ENCODE measurements at places on chromosomes 7 and 10.

DNA sequence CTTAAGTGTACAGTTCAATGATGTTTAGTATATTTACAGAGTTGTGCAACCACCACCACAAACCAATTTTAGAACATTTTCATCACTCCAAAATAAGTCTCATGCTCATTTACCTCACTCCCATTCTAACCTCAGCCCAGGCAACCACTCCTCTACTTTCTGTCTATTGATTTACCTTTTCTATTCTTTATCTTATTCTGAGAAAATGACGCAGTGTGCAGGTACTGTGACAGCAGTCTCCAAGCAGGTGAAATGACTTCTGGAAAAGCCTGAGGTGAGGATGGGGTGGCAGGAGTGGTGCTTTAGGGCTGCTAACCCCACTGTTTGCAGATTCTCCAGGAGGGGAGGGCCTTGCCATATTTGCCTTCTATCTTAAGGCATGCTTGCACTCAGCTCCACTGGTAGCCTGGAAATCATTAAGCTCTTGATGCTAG lies 39.5 kb downstream of the GARS1 start:
- no peak for DNase-seq

DNA sequence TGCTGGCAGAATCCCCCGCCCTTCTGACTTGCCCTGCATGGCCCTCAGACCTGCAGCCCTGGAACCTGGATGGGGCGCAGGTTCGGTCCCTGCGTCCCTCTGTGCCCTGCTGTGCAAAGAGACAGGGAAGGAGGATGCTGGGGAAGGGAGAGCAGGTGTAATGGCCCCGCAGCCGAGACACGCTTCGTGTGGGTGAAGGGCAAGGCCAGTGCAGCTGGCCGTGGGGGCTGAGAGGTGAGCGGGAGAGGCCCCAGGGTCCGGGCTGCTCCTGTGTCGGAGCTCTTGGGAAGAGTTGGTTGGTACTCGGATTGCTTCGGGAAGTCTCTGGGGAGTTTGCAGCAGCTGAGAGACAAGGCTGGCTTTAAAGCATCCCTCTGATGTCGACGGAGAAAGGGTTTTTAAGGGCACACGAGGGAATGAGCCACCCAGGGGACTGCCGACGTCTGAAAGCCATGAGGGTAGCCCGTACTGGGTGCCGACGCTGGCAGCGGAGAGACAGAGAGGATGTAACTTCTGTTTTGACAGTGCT lies 6.5 kb downstream of the ELFN1 start:
- DNase-seq, result no peak

- peak; percentile 42 for DNase-seq
Observed at GRCh38 chr10:8402576-8402975, 348.1 kb downstream of the GATA3 start.

DNA sequence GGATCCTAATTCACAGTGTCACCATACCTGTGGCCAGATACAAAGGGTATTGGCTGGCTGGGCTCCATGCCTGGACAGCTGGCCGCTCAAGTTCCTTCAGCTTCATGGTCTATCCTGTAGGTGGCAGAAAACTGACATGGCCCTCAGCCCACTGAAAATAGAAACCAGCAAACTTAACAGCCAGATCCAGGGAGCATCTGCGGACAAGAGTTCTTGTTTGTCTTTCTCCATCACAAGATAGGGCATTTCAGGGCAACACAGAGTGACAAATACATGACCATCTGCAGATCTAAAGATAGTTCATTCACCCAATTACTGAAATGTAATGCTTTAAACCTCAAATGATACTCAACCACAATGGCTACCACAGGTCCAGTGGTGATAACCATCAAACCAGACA lies 2.8 kb downstream of the SEC31B start:
- no peak for DNase-seq

DNA sequence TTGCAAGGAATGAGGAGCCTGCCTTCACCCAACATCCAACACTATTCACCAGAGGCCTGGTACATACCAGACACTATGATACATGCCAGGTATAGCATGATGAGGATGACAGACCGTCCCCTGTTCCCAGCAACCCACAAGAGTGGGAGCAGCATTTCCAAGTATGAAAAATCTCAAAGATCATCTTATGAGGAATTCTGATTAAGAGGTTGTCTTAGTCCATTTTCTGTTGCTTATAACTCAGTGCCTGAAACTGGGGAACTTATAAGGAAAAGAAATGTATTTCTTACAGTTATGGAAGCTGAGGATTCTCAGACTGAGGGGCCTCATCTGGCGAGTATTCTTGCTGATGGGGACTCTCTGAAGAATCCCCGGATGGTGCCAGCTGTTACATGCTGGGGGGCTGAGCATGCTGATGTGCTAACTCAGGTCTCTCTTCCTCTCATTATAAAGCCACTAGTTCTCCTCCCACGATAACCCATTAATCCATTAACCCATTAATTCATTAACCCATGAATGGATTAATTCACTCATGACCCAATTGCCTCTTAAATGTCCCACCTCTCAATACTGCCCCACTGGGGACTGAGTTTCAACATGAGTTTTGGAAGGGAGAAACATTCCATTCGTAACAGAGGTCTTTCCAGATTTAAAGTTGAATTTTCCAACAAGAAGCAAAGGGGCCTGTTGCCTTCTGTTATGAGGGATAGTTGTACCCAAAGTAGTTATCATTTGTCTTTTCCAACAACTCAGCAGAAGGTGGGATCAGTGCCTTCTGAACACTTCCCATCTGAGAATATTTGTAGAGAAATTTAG lies 173.9 kb downstream of the HERPUD2 start:
- DNase-seq, result no peak

GRCh38 chr10:29957236-29957635 lies 102.2 kb downstream of the JCAD start:
- no peak for DNase-seq

DNA sequence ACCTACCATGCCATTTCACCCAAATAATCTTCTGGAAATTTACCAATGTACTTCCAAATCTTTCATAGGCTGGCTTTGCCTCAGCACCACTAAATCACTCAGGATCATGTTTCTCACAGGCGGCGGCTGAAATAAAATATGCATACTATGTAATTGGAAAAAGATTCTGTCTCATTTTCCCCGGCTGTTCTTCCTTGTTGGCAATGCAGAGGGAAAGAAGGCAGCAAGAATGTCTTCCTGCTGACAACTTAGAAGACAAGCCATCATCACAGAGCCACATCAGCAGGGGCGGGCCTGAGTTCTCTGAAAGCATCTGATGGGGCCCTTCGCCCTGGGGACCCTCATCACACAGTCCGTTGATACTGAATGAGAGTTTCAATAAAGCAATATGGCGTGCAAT lies 39.2 kb upstream of the COL1A2 start:
- no peak for DNase-seq

DNA sequence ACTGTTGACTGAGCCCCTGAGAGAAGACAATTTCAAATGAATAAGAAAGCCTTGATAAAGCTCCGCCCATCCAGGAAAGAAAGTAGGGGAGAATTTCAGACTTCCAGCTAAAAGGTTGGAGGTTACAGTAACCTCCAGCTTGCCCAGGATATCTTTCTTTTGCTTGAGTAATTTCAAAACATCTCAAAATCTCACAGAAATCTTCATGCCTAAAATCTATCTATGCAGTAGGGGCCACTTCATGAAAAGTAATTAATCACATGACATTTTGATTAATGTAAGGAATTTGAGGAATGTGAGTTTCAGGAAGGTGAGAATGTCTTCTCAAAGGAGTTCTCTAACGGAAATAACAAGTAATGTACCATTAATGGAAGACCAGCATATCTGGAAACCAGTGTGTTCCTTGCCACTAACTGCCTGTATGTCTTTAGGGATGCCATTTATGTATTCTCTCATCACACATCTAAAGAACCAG lies 24.2 kb downstream of the TRIL start:
- no peak for DNase-seq

- DNase-seq, result no peak
Observed at GRCh38 chr10:93614101-93614825, 1.9 kb downstream of the PDE6C start.

DNA sequence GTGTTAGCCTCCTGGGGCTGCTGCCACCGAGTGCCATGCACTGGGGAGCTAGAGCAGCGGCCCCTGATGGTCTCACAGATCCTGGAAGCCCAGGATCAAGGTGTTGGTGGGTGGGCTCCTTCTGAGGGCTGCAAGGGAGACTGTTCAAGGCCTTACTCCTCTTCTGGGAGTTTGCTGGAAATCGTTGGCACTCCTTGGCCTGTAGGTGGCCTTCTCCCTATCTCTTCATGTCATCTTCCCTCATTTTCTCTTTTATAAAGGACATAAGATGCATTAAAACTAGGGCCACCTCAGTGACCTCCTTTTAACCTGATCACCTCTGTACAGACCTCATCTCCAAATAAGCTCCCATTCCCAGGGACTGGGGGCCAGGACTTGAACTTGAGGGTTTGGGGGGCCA lies 27.0 kb upstream of the ZNF862 start:
- no peak for DNase-seq

- DNase-seq, result peak; percentile 72
Observed at GRCh38 chr10:22340329-22341189, 4.7 kb upstream of the SPAG6 start.

GRCh38 chr10:79397051-79397450 lies 48.4 kb downstream of the ZCCHC24 start:
- no peak for DNase-seq

DNA sequence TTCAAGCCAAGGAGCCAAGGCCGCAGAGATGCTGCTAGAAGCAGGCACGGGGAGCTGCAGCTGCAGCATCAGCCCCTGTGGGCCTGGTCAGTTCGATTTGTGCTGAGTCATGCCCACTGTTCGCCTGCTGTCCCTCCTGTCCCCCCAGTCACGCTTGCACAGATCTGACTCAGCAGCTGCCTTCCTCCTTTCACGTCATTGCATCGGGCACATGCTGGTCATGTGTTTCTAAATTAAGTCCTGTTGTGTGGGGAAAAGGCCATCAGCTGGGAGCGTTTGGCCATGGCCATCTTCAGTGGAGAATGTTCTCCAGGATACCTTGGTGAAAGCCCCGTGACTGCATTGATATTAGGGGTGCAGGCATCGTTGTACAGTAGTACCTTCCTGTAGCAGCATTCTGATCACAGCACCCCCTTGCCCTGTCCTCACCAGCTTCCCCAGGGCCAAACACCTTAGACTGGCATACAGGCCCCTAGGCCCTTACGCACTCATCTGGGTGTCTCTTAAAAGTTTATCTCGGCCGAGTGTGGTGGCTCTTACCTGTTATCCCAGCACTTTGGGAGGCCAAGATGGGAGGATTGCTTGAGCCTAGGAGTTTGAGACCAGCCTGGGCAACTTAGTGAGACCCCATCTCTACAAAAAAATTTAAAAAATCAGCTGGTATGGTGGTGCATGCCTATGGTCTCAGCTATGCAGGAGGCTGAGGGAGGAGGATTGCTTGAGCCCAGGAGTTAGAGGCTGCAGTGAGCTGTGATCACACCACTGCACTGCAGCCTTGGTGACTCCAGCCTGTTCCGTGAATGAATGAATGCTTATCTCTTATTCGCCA lies 23.2 kb downstream of the POR start:
- no peak for DNase-seq

GRCh38 chr10:43292755-43293676 lies 26.2 kb upstream of the RASGEF1A start:
- DNase-seq, result peak; percentile 44

DNA sequence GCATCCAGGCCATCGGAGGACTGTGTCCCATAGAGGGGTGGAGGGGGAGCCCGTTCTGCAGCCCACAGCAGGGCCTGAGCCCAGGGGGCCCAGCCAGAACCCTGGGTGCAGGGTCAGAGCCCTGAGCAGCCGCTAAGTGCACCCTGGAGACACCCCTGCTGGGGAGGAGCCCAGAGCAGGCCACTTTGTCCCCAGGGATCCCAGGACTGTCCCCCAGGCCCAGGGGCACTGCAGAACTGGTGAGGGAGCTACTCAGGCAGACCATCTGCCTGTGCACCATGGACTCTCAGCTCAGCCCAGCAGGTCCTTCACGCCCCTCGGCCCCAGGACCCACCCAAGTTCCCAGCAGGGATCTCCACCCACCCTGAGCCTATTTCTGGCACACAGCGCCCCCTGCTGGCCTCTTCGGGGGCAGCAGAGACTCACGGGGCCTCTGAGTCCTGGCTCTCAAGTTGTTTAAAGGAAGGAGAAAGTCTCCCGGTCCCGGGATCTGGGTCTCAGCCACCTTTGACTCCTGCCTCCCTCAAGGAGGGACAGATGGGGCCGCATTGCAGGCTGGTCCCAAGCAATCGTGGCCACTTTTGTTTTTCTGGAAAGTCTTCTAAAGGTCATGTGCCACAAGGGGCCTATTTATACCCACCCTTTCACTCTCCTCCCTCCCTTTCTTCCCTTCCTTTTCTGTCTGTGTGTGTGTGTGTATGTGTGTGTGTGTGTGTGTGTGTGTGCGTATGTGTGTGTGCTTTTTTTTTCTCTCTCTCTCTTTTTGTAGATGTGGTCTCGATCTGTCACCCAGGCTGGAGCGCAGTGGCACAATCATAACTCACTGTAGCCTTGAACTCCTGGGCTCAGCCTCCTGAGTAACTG lies 90.3 kb downstream of the MYL10 start:
- DNase-seq, result peak; percentile 27

- DNase-seq, result no peak
Observed at GRCh38 chr7:117841611-117842010, 31.6 kb downstream of the CTTNBP2 start.

GRCh38 chr10:35339942-35340341 lies 3.6 kb downstream of the CCNY start:
- DNase-seq, result no peak
